ENCODE measurements at places on chromosomes 5 and 9.

GRCh38 chr9:97636903-97637302, 3.3 kb downstream of the NCBP1 start:
- DNase-seq = no peak
- H3K4me1 ChIP-seq = 0 out of 2 replicates have a peak, but pooled peaks cover 1% of the 10 kb centered on the region
- no peaks in the 10 kb centered on the region for H3K36me3 ChIP-seq
- H3K27ac ChIP-seq = no peak overlapping the region
- H3K4me3 ChIP-seq = no peak overlapping the region

DNA sequence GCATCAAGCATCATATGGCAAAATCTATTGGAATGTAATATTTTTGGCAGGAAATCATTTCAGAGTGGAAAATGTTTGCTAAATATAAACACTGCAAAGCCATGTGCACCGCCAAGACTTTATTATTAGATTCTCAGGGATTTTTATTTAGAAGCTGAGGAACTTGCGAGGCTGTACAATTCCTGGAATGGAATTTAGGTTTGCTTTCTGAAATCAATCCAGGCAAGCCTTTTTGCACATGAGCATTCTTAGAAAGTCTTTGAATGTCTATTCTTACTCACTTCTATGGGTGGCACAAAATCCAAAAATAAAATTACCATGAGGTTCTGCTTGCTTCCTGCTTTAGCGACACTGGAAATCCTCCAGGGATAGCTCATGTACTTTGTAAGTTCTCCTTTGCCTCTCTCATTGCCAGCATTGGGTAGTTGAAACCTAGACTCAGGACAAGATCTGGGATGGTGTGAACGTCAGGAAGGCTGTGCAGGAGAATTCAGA, 71.5 kb upstream of the PALM2AKAP2 start:
- H3K27me3 ChIP-seq = no peaks in the 10 kb centered on the region
- no peak overlapping the region for H3K4me3 ChIP-seq
- H3K4me1 ChIP-seq = no peaks in the 10 kb centered on the region
- no peak overlapping the region for H3K27ac ChIP-seq

- H3K27ac ChIP-seq = no peak overlapping the region
- DNase-seq = no peak
- H3K27me3 ChIP-seq = no peaks in the 10 kb centered on the region
- no peaks in the 10 kb centered on the region for H3K36me3 ChIP-seq
These were observed 235.4 kb downstream of the AOPEP start for GRCh38 chr9:94961870-94962269.

GRCh38 chr5:137414112-137414755, 84.9 kb downstream of the SPOCK1 start:
- no peaks in the 10 kb centered on the region for H3K4me1 ChIP-seq
- no peak overlapping the region for H3K4me3 ChIP-seq
- no peaks in the 10 kb centered on the region for H3K27me3 ChIP-seq

DNA sequence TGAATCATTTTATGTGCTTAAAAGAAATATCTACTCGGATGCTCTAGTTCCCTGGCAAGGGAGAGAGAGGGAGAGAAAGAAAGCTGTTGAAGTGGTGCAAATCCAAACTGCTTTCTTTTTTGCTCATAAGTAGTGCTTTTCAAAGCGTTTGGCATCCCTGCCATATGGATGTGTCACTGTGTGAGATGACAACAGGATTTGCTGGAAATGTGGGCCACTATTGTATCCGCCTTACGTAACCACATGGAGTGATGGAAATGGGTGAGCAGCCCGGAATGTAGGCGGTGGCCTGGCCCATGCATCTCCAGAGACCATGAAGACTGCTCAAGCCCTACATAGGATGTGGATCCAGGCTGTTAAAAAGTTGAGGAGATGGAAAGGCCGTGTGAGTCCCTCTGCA, 30.8 kb downstream of the TJP2 start:
- H3K27me3 ChIP-seq = no peaks in the 10 kb centered on the region
- peaks cover 2% of the 10 kb centered on the region for H3K4me1 ChIP-seq
- H3K4me3 ChIP-seq = no peak overlapping the region
- DNase-seq = no peak

- DNase-seq = no peak
- H3K4me3 ChIP-seq = no peak overlapping the region
- H3K27me3 ChIP-seq = no peaks in the 10 kb centered on the region
- H3K4me1 ChIP-seq = peaks cover 10% of the 10 kb centered on the region
- no peaks in the 10 kb centered on the region for H3K36me3 ChIP-seq
- no peak overlapping the region for H3K27ac ChIP-seq
These were observed 123.1 kb downstream of the CRB2 start for GRCh38 chr9:123478967-123479602.

DNA sequence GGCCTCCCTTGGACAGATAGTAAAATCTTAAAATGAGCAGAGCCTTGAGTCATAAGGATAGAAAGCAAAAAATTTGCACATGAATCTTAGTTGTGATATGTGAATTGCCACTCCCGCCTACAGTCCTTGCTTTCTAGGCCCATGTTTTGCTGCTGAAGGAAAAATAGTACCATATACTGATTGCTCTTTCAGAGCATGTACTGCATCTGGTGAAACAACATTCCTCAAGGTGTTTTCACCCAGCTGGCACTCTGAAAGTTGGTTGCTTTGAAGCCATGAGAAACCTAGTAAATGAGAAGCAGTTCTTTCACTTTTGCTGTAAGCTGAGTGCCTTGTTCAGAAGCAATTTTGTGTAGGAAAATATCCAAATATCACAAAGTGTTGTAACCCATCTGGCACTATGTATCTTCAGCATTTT, 10.3 kb downstream of the CDC37L1 start:
- H3K36me3 ChIP-seq = peaks cover 6% of the 10 kb centered on the region
- H3K27me3 ChIP-seq = no peaks in the 10 kb centered on the region
- H3K4me3 ChIP-seq = no peak overlapping the region
- no peak overlapping the region for H3K27ac ChIP-seq
- no peaks in the 10 kb centered on the region for H3K4me1 ChIP-seq

DNA sequence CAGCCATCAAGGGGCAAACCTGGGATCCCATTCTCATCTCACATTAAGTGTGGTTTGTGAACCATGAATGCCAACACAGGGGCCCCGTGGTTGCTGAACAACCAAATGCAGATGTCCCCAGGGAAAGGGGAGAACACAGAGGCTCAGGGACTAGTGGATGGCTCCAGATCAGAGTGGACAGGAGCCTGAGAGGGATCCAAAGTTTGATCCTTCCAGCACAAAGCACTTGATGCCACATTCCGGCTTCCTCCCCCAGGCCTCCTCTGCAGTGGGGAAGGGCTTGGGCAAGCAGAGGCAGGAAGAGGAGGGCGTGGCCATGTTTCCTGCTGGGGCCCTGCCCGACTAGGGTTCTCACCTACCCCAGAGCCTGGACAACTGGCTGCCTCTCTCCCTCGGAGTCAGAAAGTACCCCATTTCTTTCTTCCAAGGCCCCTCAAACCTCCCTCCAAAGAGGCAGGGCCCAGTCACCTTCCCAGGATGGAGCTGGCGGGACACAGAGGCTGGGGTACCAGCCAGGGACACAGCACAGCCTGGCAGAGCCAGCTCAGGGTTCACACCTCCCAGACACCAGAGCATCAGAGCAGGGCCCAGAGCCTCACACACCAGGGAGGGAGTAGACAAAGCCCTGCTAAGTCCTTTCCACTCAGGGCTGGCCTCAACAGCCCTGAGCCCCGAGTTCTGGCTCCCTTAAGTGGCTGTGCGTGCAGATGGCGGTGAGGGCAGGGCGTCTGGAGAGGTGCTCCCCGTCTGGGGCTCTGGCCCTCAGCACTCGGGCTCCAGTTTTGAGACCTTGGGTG, 4.3 kb upstream of the RNF44 start:
- no peak overlapping the region for H3K4me3 ChIP-seq
- no peaks in the 10 kb centered on the region for H3K27me3 ChIP-seq
- H3K36me3 ChIP-seq = no peaks in the 10 kb centered on the region
- H3K27ac ChIP-seq = no peak overlapping the region
- no peak for DNase-seq

DNA sequence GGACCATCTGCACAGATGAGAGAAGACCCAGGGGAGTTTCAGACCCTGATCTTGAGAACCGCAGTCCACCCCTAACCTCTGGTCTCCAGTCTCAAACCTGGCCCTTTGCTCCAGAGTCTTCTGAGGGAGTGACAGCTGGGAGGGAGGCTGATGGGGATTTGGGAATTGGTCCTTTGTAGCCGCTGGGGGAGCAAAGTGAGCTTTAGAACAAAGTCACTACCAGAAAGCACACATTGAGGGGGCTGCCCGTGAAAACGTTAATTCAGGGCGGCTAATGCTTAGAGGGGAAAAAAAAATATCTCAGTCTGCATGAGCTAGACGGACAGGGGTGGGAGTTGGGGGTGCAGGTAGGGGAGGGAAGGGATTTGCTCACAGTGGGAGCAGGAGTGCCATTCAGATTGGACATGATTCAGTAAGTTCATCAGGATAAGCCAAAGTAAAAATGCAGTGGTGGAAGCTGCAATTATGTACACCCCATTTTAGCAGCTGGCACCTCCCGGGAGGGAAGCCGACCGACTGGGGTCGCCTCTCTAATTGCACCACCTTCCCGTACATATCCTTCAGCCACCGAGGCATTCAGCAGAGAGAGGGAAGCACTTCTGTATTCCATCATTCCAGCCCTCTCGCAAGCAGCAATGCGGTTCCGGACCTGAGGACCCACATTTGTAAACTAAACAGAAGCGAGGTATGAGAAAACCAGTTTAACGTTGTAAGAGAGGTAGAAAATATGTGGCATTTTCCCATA, 123.4 kb upstream of the RETREG1 start:
- H3K4me1 ChIP-seq = 0 out of 2 replicates have a peak, but pooled peaks cover 3% of the 10 kb centered on the region
- peak overlapping the region; percentile 41 for H3K4me3 ChIP-seq
- no peaks in the 10 kb centered on the region for H3K36me3 ChIP-seq
- H3K27ac ChIP-seq = peak overlapping the region; percentile 57

DNA sequence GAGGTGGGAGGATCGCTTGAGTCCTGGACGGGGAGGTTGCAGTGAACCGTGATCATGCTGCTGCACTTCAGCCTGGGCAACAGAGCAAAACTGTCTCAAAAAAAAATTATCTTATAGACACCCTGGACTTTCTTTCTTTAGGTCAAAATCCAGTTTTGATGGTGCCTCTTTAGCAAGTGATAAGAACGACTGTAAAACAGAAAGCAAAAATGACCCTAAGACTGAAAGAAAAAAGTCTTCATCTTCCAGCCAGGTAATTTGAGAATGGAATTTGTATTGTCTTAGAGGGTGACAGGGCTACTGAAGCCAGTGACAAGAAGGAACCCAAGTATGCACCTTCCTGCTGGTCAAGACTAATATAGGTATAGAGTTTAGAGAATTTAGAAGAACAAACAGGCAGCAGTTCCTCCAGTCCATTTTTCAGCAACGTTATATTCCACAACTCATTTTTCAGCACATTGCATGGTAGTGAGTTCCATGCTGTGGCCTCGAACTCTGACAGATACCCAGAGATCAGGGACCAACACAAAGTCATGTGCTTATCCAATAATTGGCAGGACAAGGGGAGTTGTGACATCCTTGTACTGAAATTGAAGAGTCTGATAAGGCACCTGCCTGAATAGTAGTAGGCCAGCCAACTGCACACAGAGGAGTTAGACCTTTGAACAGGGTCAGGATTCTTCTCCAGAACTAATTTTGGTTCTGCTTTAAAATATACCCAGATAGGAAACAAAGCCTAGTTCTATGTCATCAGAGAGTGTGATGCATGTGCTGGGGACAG, 46.5 kb downstream of the GRAMD2B start:
- no peak for DNase-seq
- H3K27me3 ChIP-seq = no peaks in the 10 kb centered on the region
- no peaks in the 10 kb centered on the region for H3K36me3 ChIP-seq
- H3K4me1 ChIP-seq = peaks cover 2% of the 10 kb centered on the region
- no peak overlapping the region for H3K4me3 ChIP-seq
- H3K27ac ChIP-seq = no peak overlapping the region

DNA sequence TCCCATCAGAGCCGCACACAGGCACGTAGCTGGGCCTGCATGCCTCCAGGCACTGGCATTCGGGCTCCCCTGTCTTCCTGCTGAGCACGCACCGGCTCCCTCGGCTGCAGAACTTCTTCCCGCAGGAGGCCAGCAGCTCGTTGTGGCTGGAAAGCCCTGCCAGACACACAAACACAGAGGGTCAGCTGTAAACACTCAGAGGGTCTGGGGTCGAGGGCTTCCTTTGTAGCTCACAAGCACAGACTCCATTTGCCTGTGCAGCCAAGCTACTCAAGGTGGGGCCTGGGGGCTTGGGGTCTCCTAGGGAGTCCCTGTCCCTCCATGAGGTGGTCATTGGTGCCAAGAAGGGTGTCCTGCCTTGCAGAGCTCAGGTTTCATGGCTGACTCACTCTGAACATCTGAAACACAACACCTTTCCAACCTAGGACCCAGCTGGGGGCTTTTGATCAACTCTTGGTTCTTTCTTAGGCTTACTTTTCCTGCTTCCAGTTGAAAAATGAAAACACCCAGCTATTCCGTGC, 211.4 kb downstream of the FSTL4 start:
- no peaks in the 10 kb centered on the region for H3K27me3 ChIP-seq
- no peak overlapping the region for H3K4me3 ChIP-seq
- no peak for DNase-seq

DNA sequence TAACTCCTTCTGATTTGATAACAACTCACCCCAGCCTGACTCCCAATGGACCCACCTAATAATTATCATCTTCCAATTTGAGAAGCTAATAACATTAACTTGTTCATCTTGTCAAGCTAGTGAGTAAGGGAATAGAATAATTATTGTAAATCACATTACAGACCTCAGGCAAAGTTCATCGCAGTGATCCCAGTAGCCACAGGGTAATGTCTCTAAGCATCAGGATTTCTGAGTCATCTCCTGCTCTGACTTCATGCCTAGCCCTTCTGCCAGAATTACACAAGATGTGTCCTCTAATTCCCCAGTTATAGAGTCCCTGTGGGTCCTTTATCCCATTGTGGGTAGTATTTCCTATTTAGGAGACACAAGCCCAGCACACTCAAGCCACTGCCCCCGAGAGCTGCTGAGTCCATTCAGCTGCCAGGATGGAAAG, 365.7 kb downstream of the DEPDC1B start:
- no peak for DNase-seq
- H3K27ac ChIP-seq = no peak overlapping the region
- no peaks in the 10 kb centered on the region for H3K27me3 ChIP-seq
- no peak overlapping the region for H3K4me3 ChIP-seq
